ENCODE measurements at places on chromosomes 13 and 19.

- DNase-seq = no peak
Observed at GRCh38 chr19:50983625-50984292, at the start of gene KLK7. KLK7 (minus strand) TSS chr19:50983917; CDS start chr19:50982399, 1,518 bp downstream.

DNA sequence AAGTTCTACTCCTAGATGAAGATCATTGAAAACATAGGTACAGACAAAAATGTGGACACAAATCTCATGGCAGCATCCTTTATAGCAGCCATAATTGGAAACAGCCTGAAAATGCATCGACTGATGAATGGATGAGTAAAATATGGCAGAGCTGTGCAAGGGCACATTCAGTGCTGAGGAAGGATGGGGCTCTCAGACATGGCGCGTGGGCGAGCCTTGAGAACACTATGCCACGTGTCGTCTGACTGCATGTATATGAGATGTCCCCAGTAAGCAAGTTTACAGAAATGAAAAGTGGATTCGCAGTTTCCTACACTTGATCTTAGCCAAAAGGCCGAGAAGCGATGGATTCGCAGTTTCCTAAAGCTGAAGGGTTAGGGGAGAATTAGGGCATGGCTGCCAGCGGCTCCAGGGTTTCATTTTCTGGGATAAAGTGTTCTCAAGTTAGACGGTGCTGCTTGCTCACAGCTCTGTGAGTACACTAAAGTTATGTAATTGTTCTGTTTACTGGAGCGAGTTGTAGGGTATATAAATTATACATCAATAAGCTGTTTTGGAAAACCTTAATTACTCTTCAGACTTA, 78.0 kb downstream of the RAB20 start:
- DNase-seq = peak; percentile 35

DNA sequence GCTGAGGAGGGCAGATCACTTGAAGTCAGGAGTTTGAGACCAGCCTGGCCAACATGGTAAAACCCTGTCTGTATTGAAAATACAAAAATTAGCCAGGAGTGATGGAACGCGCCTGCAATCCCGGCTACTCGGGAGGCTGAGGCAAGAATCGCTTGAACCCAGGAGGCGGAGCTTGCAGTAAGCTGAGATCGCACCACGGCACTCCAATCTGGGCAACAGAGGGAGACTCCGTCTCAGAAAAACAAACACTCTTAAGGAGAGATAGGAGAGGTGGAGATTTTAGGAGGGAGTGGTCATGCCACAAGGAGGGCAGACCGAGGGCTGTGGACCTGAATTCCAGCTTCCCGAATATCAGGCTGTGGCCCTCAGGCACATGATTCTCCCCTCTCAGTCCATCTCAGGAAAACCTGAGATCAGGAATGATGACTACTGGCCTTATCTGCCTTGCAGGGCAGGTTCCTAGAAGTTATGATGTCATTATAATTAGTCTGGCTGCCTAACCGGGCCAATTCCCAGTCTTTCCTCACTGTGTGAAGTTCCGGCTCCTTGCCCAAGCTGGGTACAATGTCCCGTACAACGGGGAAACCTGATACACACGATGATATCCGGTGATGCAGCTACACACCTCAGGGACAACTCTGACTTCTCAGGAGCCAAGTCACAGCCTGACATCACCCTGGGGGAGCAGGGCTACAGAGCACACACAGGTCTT, 2.5 kb downstream of the SLC35E1 start:
- no peak for DNase-seq

DNA sequence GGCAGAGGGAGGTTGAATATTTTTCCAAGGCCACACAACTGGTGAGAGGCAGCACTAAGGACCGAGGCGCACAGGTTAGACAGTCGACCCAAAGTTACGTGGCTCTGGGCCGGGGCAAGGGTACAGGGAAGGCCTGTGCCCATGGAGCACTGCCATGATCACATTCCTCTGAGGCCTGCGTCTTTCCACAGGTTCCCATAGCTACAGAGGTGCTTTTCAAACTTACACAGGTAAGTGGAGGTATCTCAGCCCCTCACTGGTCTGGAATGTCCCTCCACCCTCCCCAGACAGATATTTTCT, 814 bp downstream of the ZNF211 start:
- DNase-seq = no peak

DNA sequence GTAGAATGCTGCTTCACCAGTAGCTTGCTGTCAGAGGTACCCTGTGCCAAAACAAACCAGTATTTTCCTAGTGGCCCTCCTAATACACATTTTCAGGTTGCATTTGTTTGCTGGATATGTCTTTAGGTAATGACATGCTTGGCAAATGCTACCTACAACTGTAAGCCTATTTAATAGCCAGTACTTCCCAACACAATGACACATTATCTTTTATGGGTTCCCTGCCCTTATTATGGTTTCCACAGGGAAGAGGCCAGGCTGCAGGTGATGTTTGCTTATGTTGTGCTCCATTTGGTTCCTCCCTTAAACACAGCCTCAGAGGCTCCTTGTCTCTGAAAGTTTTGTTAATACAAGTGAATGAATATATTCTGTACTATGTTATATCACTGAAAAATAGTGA, 24.7 kb downstream of the FRY start:
- no peak for DNase-seq

- no peak for DNase-seq
Observed at GRCh38 chr19:1665565-1666047, 13.2 kb upstream of the TCF3 start.

DNA sequence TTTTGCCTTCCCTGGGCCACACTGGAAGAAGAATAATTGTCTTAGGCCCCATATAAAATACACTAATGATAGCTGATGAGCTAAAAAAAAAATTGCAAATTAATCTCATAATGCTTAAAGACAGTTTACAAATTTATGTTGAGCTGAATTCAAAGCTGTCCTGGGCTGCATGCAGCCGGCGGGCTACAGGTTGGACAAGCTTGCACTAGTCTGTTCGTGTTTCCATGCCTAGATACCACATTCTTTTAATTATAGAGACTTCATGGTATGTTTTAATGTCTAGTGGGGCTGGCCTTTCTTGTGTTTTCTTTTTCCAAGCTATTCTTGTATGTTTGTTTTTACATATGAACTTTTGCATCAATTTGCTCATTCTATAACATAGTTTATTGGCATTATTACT, 90.6 kb downstream of the SGCG start:
- DNase-seq = no peak

DNA sequence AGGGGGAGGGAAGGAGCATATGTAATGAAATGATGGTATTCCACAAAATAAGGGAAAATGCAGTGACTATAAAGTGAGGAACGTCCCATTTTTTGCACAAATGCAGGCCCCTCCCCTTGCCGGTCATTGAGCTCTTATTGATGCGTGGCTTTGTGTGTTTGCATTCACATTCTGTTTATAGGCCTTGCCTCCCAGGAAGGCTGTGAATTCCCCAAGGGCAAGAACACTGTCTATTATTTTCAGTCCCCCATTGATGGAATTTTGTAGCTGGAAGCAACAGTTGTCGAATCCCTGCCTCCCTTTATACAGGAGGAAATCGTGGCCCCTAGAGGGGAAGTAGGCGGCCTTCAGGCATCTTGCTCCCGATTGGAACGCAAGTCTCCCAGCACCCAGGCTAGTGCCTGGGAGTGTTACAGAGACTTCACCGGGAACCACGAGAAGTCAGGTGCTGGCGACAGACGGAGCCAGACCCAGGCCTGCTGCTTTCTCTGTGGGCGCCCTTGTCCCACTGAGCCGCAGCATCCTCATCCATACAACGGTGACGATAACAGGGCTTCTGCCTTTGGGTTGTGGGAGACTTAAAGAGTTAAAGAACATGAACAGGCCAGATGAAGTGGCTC, 6.9 kb downstream of the SBSN start:
- no peak for DNase-seq

DNA sequence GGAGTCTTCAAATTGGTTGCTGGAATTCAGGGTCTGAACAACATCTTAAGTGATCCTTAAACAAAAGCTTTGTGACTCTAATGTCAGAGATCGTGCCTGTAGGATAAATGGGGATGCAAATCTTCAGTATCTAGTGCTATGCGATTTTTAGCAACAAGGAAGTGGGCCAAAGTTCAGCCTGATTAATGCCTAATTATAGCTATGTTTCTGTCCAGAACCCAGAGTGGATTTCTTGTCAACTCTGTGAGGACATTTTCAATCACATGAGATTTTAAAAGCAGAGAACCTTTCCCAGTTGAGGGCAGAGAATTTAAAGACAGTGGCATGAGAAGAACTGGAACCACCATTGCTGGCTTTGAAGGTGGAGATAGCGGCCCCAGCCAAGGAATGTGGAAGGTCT, 84.3 kb upstream of the PCDH9 start:
- no peak for DNase-seq

DNA sequence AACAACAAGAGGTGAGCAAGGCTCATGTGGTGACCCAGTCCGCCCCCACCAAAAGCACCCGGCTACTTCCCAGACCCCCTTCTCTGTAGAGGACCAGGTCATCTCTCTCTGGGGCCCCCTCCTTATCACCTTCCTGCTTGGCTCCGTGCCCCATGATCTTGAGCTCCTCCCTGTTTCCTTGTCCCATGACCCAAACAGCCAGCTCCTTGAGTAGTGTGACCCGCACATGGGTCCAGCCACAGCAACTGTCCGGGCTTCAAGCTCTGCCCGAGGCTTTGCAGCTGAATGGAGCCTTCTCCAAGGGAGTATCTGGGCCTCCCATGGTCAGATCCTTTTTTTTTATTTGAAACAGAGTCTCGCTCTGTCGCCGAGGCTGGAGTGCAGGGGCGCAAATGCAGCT, 61.8 kb downstream of the MYO9B start:
- no peak for DNase-seq

GRCh38 chr13:23999424-23999823, 102.1 kb upstream of the C1QTNF9B start:
- no peak for DNase-seq

DNA sequence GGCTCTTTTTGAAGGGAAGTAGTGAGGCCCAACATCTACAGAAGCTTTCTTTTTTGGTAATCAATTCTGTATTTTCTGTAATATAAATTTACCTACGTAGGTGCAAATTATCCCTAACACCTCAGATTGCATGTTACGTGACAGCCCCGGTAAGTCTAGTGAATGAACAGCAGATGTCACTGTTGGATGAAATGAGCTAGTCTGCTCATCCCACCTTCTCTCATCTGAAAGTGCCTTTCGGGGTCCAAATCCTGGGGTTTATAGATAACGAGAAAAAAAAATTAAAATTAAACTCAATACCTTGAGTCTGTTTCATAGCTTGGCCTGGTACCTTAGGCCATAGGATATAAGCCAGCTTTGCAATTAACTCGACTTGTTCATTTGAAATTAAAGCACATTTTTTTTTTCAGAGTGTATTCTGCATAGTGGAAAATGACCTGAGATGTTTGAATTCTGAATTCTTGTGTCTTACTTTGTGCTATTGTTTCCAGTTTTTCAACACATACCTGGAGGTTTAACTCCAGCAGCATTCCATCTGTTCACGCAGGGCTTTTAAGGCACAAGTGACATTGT, 548.2 kb downstream of the GPC5 start:
- DNase-seq = no peak

DNA sequence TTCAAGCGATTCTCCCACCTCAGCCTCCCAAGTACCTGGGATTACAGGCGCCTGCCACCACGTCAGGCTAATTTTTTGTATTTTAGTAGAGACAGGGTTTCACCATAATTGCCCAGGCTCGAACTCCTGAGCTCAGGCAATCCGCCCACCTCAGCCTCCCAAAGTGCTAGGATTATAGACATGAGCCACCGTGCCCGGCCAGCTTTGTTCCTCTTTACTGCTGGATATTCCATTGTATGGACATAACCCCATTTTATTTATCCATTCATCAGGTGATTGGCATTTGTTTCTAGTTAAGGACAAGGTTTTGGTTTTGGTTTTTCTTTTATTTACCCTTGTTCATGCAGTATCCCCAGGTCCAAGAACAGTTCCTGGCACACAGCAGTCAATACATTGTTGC, 4.1 kb upstream of the RPS9 start:
- no peak for DNase-seq

- no peak for DNase-seq
Observed at GRCh38 chr19:1647501-1648458, 4.6 kb downstream of the TCF3 start.
